SJSA1 (cell line): ENCODE measurements at places on chromosomes 11 and 22.

DNA sequence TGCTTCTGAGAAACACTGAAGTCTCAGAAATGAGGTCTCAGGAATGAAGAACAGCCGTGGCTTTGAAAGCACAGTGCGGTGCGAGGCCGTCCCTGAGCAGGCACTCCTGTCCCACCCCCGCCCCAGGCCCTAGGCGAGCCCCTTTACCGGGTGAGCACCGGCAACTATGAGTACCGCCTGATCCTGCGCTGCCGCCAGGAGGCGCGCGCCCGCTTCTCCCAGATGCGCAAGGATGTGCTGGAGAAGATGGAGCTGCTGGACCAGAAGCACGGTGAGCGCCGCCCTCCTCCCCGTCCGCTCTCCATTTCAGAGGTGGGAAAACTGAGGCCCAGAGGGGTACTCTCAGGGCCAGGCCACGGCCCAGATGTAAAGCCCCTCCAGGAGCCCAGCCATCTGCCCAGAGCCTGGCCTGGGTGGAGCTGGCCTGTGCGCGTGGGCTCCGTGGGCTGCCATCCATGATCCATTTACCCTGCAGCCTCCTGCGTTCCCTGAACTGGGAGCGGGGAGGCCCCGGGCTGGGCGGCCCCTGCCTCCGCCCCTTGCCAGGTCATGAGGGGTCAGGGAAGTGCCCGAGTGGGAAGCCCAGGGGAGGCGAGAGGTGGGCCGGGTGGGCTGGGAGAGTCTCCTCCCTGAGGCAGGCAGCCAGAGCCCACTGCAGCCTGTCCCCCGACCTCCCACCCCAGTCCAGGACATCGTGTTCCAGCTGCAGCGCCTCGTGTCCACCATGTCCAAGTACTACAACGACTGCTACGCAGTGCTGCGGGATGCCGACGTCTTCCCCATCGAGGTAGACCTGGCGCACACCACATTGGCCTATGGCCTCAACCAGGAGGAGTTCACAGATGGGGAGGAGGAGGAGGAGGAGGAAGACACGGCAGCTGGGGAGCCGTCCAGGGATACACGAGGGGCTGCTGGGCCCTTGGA is 9.5 kb downstream of the SLC16A8 start:
- no peak for DNase-seq

- no peak for DNase-seq
Observed at GRCh38 chr22:31995046-31995445, 48.0 kb upstream of the SLC5A1 start.

GRCh38 chr22:37669586-37669985 is 5.8 kb upstream of the LGALS1 start:
- DNase-seq = no peak

DNA sequence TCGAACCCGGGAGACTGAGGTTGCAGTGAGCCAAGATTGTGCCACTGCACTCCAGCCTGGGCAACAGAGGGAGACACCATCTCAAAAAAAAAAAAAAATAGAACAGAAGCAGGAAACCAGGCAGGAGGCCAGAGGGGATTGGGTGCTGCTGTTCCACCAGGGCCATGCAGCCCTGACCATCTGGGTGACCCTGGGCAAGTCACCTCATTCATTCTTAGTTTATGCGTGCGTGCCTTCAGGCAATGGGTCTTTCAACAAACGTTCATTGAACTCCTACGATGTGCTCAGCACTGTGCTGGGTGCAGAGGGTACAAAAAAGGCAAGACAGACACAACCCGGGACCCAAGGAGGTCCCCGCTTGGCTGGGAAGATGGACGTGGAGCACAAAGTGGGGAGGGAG is 18.3 kb downstream of the RPL3 start:
- DNase-seq = no peak

DNA sequence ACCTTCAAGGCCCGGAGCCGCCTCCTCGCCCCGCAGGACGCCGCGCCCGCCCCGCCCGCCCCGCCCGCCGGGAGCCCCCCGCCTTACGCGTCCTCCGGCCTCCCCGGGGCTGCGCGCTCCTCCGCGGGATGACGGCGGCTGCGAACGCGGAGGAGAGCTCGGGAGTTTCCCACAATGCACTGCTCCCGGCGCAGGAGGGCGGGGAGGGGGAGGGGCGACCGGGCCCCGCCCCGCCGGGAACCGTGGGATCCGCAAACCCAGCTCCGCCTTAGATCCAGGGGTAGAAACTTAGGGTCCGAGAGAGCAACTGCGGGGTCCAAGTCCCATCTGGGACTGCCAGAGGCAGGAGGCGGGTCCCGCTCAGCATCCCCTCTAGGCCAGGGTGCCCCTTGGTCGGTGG is at the start of gene CEND1:
CEND1 (minus strand) TSS at position 148 of the 400 bp plus-strand sequence. CDS start 1,514 bp downstream, outside the sequence.
- no peak for DNase-seq

GRCh38 chr11:59380263-59381059 is 21.8 kb downstream of the OR5AN1 start:
- no peak for DNase-seq

GRCh38 chr11:1644601-1645356 is 15.2 kb downstream of the KRTAP5-5 start:
- no peak for DNase-seq

- no peak for DNase-seq
Observed at GRCh38 chr11:21895686-21896085, 297.2 kb upstream of the ANO5 start.

DNA sequence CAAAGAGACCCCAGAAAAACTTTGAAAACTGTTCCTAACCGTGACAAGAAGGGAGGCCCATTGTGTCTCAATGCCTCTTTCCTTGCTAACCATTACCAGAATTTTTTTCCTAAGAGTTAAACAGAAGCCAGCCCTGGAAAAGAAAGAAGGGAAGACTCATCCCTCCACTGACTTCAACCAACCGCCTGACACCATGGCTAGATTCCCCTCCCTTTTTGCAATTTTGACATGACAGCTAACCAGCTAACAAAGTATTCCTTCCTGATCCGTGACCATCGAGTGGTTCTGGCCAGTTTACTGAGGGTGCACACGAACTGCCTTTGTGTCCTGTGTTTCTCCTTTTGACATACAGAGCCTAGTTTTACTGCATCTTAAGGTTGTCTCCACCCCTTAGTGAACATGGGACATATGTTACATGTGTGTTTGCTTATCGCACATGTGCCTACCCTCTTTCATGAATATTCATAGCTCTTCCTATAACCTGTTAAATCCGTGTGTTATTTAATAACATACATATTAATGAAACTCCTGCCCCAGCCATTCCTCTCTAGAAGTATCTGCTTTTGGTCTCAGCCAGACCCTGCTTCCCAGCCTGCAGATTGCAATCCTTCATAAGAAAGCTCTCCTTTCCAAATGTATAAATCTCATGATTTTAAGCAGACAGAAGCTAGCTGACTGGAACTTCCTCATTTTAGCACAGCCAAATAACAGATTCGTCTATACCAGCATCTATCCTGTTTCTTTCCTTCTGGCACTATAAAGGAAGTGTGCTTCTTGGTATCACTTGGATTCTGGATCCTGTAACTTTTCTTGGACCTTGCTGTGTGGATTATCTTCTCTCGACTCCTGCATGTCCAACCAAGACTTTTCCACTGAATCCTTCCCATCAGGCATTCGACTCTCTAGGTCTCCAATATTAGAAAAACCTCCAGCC is 37.8 kb downstream of the RASSF10 start:
- no peak for DNase-seq

GRCh38 chr11:23604966-23605365 is 744.7 kb upstream of the CCDC179 start:
- no peak for DNase-seq
